ENCODE measurements at places on chromosomes 12 and 14.

GRCh38 chr12:110080410-110080809 lies 32.1 kb upstream of the C12orf76 start:
- no peak for DNase-seq

GRCh38 chr12:82919388-82920054 lies 232.8 kb downstream of the TMTC2 start:
- DNase-seq = no peak

DNA sequence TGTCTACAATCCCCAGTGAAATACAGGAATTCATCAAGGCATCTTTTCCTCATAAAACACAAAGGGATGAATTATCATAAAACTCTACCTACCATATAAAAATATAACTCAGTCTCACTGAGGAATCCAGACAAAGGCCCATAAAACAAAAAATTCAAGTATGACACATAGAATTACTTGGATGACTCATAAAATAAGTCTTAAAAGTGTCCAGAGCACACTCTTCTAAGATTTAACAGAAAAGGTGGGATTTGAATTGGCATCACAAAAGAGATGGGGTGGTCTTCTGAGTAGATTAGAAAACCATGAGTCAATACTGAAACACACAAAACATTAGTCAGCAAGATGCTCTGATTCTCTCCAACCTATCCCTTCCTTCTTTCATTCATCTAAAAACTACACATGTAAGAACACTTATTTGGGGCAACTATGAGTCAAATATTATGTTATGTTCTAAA lies 202.7 kb upstream of the GARIN6 start:
- no peak for DNase-seq

- no peak for DNase-seq
These were observed 116.3 kb upstream of the VASH1 start for GRCh38 chr14:76644855-76645518.

DNA sequence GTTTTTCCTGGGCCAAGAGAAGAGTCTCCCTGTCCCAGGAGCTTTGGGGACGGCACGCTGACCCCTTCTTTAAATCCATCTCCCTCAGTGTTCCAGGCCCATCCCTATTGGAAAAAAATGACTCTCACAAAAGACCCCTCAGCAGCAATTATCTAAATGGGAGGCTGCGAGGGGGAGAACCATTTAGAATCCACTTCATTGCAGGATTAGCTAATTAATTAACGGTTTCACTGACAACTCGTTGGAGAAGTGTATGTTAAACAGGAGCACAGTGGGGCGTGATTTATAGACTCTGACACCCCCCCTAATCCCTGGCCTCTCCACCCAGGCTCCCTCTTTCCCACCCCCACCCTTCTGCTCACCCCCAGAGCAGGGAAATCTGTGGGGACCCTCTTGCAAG lies 162.8 kb upstream of the LHX5 start:
- DNase-seq = no peak

- no peak for DNase-seq
These were observed 106.8 kb downstream of the NUAK1 start for GRCh38 chr12:106031761-106032622.

- DNase-seq = no peak
These were observed 65.7 kb upstream of the SRSF5 start for GRCh38 chr14:69701291-69701690.

- DNase-seq = no peak
These were observed 405.9 kb downstream of the AACS start for GRCh38 chr12:125470838-125471783.

DNA sequence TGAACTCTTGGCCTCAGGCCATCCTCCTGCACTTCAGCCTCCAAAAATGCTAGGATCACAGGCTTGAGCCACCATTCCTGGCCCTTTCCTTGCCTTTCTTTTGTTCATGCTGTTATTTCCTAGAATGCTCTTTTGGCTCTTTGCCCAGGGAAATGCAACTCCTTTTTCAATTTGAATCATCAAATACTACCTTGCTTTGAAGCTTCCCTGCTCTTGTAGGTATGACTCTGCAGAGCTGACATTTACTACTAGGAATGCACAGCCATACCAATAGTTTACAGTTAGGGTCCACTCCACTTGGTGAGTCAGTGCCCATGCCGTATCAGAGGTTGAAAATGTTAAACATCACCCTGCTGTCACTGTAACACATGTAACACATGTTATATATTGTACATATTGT lies 107.0 kb upstream of the CRY1 start:
- DNase-seq = no peak

- no peak for DNase-seq
These were observed 33.0 kb downstream of the PTPN21 start for GRCh38 chr14:88521818-88522217.

GRCh38 chr14:49767270-49767570 lies 733 bp upstream of the KLHDC2 start:
- no peak for DNase-seq

GRCh38 chr14:77903937-77904617 lies 104.2 kb downstream of the ADCK1 start:
- no peak for DNase-seq

DNA sequence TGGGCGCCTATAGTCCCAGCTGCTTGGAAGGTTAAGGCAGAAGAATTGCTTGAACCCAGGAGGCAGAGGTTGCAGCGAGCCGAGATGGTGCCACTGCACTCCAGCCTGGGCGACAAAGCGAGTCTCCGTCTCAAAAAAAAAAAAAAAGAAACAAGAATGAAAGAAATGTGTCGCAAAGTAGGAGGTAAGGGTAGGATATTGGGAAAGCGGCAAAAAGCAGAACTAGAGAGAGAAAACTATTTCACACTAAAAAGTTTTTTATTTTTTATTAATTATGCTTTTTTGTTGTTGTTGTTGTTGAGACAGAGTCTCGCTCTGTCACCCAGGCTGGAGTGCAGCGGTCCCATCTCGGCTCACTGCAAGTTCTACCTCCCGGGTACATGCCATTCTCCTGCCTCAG lies 17.7 kb downstream of the SBNO1 start:
- no peak for DNase-seq

Data from left lobe of liver (tissue), 2 donors.